Neural crest cell (in vitro differentiated cells): ENCODE measurements at places on chromosomes 2 and 18. TPM values are rescaled to one million over a fixed set of nuclear protein-coding genes. Genes with fewer than 3 reads are reported as not detected.
A peak's percentile ranks its signal among the peaks of the same experiment; 100 is the strongest.

RIT2 gene
- total RNA-seq = not detected in 2 replicates

GRCh38 chr2:86038291-86039081, 67.2 kb downstream of the POLR1A start:
- no peak for DNase-seq

GRCh38 chr2:144449028-144449406, 70.9 kb downstream of the ZEB2 start:
- DNase-seq = no peak

GRCh38 chr18:47215554-47216138, 35.8 kb downstream of the SKOR2 start:
- peak; percentile 4 for DNase-seq

GRCh38 chr2:239212121-239212928, 188.5 kb downstream of the HDAC4 start:
- DNase-seq = no peak

GKN2 gene
- not detected in 2 replicates for total RNA-seq

GPR155 gene
- 1.5 and 1.7 TPM in 2 replicates for total RNA-seq
